ENCODE measurements at places on chromosomes 2 and 18.
A peak's percentile ranks its signal among the peaks of the same experiment; 100 is the strongest.

DNA sequence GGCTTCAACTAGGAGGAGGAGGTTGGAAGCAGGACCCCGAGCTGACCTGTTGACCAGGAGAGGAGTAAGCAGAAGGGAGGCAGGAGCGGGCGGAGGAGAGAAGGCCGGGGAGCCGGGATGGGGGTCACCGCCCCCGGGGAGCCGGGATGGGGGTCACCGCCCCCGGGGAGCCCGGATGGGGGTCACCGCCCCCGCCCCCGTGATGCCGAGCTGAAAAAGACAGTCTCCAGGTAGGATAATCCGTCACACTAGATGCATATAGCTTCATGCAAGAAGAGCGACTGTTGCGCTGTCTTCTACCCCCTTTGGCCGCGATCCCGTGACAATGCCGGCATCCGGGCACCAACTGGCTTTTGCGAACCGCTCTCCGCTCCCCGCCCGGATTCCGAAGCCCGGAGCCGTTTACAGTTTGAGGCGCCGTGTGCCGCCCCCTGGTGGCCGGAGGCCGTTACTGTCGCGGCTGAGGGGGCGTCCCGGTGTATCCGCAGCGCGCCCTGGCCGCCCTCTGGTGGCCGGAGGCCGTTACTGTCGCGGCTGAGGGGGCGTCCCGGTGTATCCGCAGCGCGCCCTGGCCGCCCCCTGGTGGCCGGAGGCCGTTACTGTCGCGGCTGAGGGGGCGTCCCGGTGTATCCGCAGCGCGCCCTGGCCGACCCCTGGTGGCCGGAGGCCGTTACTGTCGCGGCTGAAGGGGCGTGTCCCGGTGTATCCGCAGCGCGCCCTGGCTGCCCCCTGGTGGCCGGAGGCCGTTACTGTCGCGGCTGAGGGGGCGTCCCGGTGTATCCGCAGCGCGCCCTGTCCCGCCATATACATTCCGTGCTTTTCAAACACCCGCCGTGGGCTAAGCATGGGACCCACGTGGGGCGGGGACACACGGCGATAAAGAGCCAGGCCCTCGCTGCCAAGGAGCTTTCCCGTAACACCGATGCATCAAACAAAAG, 89.6 kb downstream of the ACTR3 start:
- DNase-seq, result no peak

DNA sequence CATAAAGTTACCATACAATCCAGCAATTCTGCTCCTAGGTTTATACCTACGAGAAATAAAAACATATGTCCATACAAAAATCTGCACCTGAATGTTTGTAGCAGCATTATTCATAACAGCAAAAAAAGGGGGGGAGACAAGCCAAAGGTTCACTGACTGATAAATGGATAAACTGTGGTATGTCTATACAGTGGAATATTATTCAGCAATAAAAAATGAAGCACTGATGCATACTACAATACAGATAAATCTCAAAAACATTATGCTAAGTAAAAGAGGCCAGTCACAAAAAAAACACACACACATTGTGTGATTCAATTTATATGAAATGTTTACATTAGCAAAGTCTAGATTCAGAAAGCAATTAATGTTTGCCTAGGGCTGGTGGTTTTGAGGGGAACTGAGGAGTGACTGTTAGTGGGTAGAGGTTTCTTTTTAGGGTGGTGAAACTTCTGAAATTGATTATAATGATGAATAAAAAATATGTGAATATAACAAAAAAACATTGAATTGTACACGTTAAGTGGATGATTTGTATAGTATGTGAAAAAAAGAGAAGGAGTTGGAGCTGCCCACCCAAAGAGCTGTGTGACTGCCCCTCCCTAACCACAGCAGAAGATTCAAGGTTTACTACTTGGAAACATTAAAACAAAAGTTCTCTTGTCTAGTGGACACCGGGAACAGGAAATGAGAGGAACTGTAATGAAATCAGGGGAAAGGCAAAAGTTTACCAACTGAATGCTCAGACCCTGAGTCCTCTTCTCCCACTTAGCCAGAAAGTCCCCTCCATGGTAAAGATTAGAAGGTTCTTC, 13.4 kb downstream of the COLEC12 start:
- DNase-seq, result no peak

DNA sequence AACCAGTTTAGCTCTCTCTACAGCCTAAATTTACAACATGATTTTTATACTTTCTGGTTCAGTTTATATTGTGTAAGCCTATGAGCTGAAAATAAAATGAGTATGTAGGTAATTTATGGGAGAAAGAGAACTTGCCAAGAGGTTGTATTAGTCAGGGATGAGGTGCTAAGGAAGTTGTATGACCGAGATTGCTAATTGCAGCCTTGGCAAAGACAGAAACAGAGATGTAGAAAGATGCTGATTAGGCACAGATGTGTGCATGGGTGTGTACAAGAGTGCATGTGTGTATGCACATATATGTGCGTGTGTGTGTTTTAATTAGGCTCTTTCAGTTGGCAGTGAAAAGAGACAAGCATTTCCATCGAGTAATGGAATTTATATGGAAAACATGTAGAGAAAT, 213.9 kb downstream of the FBXO15 start:
- DNase-seq, result no peak

DNA sequence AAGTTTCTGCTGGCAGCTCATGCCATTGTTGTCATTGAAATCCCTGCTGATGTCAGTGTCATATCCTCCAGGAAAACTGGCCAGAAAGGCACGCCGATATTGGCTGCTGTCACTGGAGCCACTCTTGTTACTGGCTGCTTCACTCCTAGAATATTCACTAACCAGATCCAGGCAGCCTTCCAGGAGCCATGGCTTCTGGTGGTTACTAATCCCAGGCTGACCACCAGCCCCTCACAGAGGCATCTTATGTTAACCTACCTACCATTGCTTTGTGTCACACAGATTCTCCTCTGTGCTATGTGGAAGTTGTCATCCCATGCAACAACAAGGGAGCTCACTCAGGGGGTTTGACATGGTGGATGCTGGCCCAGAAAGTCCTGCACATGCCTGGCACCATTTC, 27.0 kb upstream of the MTX2 start:
- DNase-seq, result no peak

- no peak for DNase-seq
These were observed 113.8 kb upstream of the THSD7B start for GRCh38 chr2:136651456-136652010.

GRCh38 chr18:77071711-77072292, 60.8 kb downstream of the MBP start:
- no peak for DNase-seq

DNA sequence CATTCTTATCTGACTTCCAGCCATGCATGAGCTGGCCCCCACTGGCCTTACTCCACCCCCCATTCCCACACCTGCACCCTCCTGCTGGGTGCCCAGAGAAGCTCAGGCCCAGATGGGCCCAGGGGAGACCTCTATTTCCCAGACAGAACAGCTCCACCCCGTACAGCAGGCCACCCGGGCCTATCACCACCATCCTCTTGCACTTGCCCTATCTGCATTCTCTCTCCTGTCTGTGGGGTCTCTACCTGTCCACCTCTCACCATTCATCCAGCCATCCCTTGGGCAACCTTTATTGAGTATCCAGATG, 25.3 kb upstream of the TNS1 start:
- no peak for DNase-seq

DNA sequence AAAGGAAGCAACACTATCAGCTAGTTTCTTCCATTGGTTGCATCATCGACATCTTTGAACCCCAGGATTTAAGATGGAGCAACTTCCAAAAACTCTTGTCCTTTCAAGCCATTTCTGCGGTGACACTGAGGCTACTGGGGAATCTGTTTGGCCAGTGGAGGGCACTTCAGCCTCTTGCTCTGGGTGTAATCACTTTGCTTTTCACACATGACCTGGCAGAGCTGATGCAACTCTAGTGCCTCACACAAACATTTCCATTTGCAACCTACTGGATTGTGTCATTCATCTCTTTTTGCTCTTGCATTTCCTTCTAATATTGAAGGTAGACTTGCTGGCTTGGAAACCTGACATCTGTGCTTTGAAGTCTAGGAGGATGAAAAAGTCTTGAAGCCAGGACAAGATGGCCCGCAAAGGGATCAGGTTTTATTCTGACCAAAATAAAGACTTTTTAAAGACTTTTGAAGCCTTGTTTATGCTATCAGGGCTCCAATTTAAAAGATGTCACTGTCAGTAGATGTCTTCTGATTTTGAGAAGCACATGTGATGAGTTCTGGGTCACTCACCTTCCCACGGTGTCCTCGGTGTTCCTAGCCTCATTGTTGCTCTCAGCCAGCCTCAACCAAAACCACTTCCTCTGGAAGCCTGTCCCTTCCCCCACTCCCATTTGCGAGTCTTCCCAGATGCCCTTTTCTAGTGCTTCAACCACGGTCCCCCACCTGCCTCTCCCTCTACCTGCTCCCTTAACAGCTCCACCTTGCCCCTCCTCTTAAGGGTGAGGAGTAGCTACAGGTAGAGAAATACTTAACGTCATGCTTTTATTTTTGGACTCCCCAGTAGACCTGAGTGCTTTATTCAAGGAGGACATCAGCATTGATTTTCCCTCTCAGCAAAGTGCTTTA, 69.7 kb upstream of the KCNE4 start:
- DNase-seq, result no peak

DNA sequence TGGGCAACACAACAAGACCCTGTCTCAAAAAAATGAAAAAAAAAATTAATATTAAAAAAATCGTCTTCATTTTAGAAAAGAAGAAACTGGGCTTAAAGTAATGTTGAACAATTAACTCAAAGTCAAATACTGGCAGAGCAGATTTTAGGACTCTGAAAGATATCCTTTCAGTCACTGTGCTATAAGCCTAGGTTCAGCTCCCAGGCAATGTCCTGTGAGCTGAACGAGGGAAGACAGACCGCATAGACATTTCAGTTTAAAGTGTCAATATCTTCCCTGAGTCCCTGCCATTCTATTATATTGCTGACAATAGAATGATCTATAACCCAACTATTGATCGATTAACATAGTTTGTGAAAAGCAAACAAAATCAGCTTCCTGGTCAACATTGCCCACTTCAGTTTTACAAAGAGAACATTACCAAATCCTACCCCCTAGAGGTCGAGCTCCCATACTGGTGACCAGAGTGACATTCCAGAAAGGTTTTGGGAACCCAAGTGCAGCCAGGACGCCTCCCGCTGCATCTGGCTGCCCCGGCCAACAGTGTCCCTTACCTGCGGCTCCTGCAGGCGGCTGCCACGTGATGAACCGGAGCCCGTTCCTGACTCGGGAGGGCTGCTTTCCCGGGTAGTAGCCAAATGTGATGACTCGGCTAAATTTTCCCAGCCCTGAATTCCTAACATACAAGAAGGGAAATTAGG, 639 bp downstream of the MRO start:
- DNase-seq, result no peak

- DNase-seq, result no peak
These were observed 73.3 kb downstream of the NAB1 start for GRCh38 chr2:190722061-190722759.

GRCh38 chr2:199485732-199486335, 28.1 kb upstream of the SATB2 start:
- peak; percentile 52 for DNase-seq

GRCh38 chr2:170227507-170227947, 49.6 kb downstream of the MYO3B start:
- DNase-seq, result no peak

DNA sequence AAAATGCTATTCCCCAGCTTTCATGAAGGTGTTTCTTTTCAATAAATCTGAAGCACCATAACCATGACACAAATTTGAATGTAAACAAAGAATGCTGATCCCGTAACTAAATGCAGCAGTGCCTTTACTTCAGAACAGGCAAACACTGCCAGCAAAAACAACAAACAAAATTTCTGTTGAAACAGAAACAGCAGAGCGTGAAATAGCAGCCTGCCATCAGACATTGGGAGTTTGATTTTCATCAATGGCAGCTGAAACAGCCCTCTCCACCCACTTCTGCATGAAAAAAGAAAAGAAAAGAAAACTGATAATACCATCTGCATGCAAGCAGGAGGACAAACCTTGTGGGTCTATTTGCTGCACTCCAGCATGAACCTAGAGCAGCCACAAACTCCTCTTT, 128.3 kb downstream of the CDH2 start:
- DNase-seq, result no peak

- DNase-seq, result no peak
These were observed 197.8 kb downstream of the PAX3 start for GRCh38 chr2:222100704-222101699.

- DNase-seq, result no peak
These were observed 416.1 kb downstream of the ARHGAP15 start for GRCh38 chr2:143545059-143545948.

- no peak for DNase-seq
These were observed 49.0 kb upstream of the BIN1 start for GRCh38 chr2:127155947-127156346.

GRCh38 chr2:111226876-111227700, 106.4 kb downstream of the BCL2L11 start:
- DNase-seq, result peak; percentile 19

GRCh38 chr18:27808683-27809082, 368.2 kb downstream of the CDH2 start:
- DNase-seq, result no peak

- peak; percentile 5 for DNase-seq
These were observed 246.5 kb downstream of the GALR1 start for GRCh38 chr18:77495982-77496690.

- DNase-seq, result no peak
These were observed 23.0 kb downstream of the TCF7L1 start for GRCh38 chr2:85156153-85156552.

- DNase-seq, result no peak
These were observed 373.8 kb upstream of the RAB6C start for GRCh38 chr2:129605646-129606045.

DNA sequence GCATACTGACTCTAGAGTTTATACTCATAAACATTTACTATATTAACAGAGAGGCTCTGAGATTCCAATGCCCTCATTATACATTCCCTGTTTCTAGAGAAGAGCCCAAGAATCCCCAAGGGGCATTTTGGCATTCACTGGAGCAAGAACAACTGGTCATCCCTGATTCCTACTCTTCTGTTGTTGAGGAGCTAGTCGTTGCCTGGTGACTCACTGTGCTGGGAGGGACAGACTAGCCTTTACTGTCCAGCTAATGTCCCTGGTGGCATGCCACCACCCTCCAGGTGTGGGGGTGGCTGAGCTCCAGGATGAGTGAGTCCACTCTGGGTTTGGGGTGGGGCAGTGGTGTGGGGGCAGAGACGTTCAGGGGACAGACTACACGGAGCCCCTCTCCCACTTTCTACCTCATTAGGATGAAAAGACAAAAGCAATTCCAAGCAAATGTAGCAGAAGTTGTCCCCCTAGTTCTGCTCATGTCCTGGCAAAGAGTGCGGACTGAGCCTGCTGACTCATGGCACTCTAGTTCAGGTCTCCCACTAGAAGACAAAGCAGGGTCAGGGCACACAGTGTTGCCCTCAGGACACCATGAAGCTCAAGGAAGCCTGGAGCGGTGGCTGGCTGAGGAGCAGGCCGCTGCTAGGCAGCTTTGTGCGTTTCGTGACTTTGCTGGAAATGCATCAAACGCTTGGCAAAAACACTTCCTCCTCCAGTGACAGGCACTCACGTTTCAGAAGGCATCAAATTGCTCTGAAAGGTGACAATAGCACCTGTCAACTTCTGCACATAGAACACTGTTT, 49.4 kb downstream of the RHOB start:
- no peak for DNase-seq
